8988T (cell line): ENCODE measurements at places on chromosomes 11 and 22.

- DNase-seq, result no peak
These were observed 9.4 kb downstream of the LHFPL7 start for GRCh38 chr22:24937114-24937513.

- no peak for DNase-seq
These were observed 89.6 kb downstream of the FANCF start for GRCh38 chr11:22536071-22536470.

- DNase-seq, result no peak
These were observed 18.6 kb upstream of the NAP1L4 start for GRCh38 chr11:3010521-3011275.

- DNase-seq, result no peak
These were observed 400.5 kb downstream of the NELL1 start for GRCh38 chr11:21069909-21070308.

GRCh38 chr22:29799217-29799680 lies 32.1 kb downstream of the UQCR10 start:
- DNase-seq, result no peak
